ENCODE measurements at places on chromosomes 6 and 20. TPM values are rescaled to one million over a fixed set of nuclear protein-coding genes. Genes with fewer than 3 reads are reported as not detected.

OR2H1 gene
- total RNA-seq = not detected

SIRPA gene
- 46.6 TPM for total RNA-seq

GPLD1 gene
- 0.94 TPM for total RNA-seq

BPI gene
- 0.16 TPM for total RNA-seq

LRRC73 gene
- 1.5 TPM for total RNA-seq

GCLC gene
- total RNA-seq = 31.8 TPM

DNA sequence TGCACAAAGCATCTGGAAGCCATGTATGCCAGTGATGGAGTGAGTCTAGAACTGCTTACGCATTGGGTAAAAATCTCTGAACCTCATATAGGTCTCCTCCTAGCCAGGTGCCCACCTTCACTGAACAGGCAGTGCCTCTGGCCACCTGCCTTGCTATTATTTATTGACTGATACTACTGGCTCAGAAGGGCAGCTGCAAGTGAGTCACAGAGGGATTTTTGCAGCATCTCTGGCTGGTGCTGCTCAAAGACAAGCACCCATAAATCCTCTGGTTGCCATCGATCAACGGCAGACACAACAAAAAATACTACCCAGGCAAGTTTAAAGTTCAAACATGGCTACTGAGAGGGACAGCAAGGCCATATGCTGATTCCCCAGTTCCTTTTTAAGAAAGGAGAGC lies 279.4 kb downstream of the UBE3D start:
- no peak overlapping the region for H3K4me3 ChIP-seq
- no peaks in the 10 kb centered on the region for H3K4me1 ChIP-seq
- H3K27me3 ChIP-seq = no peaks in the 10 kb centered on the region

- H3K36me3 ChIP-seq = no peaks in the 10 kb centered on the region
- peak; percentile 59 for DNase-seq
- H3K4me3 ChIP-seq = no peak overlapping the region
- no peaks in the 10 kb centered on the region for H3K27me3 ChIP-seq
- H3K27ac ChIP-seq = peak overlapping the region; percentile 36
- peaks cover 20% of the 10 kb centered on the region for H3K4me1 ChIP-seq
Observed at GRCh38 chr6:39824030-39824926, 32.1 kb downstream of the DAAM2 start.

DNA sequence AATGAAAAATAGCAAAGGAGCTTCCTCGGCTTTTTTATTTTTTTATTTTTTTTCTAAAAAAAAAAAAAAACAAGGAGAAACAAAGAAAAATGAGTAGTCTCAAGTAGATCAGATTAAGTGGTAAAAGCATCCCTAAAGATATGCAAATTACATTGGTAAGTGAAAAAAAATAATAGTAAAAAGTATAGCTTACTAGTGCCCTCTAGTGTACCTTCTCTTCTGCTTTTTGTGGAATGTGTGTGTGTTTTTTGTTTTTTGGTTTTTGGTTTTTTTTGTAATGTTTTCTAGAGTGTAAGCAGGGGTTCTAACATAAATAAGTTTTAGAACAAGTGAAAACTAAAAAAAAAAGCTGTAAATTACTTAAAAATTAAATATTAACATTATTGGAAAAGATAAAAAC lies 1062.0 kb downstream of the HACE1 start:
- no peaks in the 10 kb centered on the region for H3K27me3 ChIP-seq
- no peak overlapping the region for H3K27ac ChIP-seq
- no peaks in the 10 kb centered on the region for H3K4me1 ChIP-seq
- no peak overlapping the region for H3K4me3 ChIP-seq
- peak; percentile 27 for DNase-seq

DNA sequence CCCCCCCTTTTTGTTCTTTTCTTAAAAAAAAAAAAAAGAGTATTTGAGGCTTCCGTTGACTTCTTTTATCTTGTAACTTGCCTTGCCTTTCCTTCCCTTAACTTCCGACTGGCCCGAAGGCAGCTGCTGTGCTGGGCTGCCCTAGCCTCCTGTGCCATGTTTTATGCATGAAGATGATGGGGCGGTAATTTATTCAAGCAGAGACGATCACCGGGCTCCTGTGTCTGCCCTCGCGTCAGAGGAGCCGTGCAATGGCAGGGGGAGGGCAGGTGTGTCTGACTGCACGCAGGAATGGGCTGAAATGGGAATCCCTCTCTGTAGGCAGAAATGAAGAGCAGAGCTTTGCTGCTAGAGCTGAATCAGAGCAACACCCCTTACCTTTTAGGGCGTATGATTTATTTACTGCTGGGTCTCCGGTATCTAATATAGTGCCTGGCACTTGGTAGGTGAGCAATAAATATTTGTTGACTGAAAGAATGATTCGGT lies 106.3 kb upstream of the RIPOR2 start:
- H3K4me3 ChIP-seq = no peak overlapping the region
- no peaks in the 10 kb centered on the region for H3K36me3 ChIP-seq
- no peaks in the 10 kb centered on the region for H3K27me3 ChIP-seq
- H3K4me1 ChIP-seq = peaks cover 2% of the 10 kb centered on the region
- DNase-seq = peak; percentile 60
